ENCODE measurements at places on chromosomes 1 and 21. TPM values are rescaled to one million over a fixed set of nuclear protein-coding genes. Genes with fewer than 3 reads are reported as not detected.

DNA sequence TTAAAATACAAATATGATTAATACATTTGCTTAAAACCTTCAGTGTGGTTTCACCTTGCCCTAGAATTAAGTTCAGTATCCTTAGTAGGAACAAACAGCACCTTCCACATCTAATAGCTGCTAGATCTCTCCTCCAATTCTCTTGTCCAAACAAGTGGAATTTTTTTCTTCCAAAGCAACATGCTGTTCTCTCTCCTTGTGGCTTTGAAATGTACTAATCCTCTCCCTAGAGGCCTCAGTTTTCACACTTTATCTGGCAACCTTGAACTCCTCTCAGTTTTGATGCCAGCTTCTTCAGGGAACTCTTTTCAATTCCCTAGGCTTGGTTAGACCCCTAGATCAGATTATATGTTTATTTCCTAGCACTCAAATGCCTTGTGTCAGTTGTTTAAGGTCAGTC, 87.0 kb downstream of the GLUL start:
- DNase-seq, result no peak

- DNase-seq, result no peak
Observed at GRCh38 chr1:13775459-13775858, 75.5 kb downstream of the PRDM2 start.

The TNFRSF14 gene
- 48.7 TPM for total RNA-seq

DNA sequence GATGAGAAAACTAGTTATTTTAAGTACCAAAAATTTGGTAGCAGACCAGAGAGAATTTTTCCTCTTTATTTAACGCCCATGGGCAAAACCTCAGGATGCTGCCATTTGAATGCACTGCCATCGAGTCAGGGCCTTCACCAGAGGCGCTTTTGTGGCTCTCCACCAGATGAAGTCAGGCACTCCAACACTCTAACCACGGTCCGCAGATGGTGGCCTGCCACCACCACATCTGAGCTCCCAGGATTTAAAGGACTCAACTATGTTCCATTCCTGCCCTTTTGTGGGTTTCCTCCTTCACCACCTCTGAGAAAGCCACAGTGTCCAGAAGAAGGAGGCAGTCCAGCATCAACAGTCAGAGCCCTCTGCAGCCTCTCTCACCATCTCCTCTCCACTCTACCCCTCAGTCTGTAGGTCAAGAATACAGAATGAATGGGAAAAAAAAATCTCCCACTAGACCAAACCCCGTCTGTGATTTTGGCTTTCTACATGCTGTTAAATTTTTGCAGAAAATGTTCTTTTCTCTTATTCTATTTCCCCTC, 647.4 kb downstream of the USP25 start:
- DNase-seq, result no peak

The LCE1B gene
- not detected for total RNA-seq

DNA sequence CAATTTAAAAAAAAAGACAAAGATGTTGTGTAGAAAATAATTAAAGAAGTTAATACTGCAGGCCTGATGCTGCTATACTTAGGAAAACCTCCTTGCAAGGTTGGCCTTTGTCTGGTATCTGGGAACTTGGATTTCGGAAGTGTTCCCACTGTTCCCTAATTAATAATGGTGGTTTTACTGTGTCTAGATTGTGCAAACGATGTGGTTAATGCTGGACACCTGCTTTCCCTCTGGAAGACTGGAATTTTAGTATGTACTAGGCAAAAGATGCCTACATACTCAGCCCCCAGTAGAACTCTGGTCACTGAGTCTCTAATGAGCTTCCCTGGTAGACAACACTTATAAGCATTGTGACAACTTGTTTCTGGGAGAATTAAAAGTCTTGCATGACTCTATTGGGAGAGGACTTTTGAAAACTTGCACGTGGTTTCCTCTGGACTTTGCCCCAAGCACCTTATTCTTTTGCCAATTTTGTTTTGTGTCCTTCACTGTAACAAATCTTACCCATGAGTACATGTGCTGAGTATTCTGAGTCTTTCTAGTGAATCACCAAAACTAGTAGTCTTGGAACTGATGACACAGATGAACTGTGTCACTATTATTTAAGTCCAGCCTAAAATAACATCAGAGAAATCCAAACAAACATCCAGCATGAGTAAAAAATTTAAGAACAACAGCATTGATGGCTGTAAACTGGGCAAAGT, 40.4 kb downstream of the LIN9 start:
- DNase-seq, result no peak

- DNase-seq, result peak; percentile 59
Observed at GRCh38 chr1:183306317-183307042, 111.7 kb downstream of the NMNAT2 start.

DNA sequence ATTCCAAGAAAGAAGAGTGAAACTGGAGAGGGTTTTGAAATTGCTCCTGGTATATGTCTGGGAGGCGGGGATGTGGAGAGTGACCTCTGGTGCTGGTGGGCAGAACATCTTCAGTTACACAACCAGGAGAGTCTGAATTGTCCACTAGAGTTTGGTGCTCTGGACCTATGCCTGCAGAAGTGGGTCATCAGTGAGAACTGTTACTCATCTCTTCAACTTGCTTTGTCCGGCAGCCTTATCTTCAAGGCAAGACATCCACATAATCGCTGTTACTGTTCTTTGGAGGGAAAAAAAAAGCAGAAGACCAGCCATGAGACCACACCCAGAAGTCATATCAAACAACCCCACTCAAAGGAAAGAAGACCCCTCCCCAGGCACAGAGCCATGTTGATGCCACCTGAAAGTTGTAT, 14.9 kb downstream of the SH2D1B start:
- DNase-seq, result no peak

The WNT3A gene
- not detected for total RNA-seq

- no peak for DNase-seq
Observed at GRCh38 chr1:61477301-61477700, 247.6 kb downstream of the TM2D1 start.

- DNase-seq, result peak; percentile 26
Observed at GRCh38 chr1:17163371-17163770, 41.6 kb upstream of the PADI1 start.

The ORC1 gene
- total RNA-seq, result 0.38 TPM

GRCh38 chr1:212106286-212106792, 70.8 kb downstream of the DTL start:
- DNase-seq, result no peak

DNA sequence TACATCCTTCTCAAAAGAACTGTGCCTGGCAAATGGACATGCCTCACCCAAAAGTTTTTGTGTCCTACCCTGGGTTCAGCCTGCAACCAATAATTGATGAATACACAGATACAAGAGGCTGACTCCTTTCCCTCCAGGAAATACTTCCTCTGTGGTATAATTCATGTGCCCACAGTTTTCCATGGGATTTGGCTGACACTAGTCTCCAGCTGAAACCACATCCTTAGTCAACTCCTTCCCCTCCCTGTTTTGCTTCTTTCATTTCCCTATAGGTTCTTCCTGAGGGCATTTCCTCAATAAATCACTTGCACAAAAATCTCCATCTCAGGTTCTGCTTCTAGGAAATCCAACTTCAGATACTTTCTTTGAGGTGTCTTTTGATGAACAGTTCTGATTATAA, 436.6 kb upstream of the C1orf87 start:
- no peak for DNase-seq

All from left lobe of liver (tissue), 2 donors.